ENCODE measurements at places on chromosomes 12 and 14.

- DNase-seq = no peak
Measured at GRCh38 chr14:52220924-52221811, 46.3 kb upstream of the PTGDR start.

DNA sequence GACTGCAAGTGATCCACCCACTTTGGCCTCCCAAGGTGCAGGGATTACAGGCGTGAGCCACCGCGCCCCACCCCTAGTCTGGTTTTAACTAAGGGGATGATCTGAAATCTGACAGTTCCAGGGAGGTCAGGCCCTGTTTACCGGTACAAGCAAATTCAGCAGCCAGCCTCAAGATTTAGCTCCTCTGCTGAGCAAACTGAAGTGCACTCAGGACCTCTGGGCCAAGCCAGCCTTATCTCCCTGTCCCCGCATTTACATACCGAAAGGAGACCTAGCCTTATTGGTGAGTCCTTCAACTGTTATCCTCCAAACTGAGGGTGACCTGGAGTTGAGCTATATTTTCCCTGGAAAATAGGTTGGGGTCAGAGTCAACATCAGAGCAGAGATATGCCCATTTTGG lies 835 bp upstream of the ABHD4 start:
- DNase-seq = no peak

DNA sequence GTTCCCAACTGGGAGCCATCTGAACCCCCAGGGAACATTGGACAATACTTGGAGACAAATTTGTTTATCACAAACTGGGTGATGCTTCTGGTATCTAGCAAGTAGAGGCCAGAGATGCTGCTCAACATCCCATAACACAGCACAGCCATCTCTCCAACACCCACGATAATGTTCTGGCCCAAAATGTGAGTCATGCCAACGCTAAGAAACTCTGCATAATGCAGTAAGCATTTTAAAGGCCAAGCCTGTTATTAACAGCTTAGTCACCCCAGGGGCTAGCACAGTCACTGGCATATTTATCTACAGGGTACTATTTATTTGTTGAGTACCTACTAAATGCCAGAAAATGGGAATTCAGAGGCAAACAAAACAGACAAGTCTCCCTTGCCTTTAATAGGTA lies 873.1 kb upstream of the TMEM132C start:
- DNase-seq = no peak

DNA sequence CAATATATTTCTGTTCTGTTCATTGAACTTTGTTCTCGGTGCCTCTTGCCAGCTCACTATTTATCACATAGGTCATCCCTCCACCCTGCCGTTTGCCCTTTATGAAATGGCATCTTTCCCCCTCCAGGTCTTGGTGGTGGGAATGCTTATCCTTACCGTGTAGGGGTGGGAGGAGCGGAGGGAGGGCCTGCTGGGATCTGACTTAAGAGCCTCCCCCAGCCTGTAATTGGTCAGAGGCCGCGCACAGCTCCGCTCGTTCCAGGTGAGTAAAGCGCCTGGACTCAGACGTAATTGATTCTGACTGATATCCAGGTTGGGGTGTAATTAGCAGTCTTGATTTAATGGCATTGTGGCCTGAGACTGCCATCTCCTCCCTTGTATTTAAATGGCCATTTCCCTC lies 185.3 kb downstream of the TSPAN9 start:
- DNase-seq = no peak

GRCh38 chr14:68269136-68269927 lies 449.8 kb downstream of the RAD51B start:
- no peak for DNase-seq

DNA sequence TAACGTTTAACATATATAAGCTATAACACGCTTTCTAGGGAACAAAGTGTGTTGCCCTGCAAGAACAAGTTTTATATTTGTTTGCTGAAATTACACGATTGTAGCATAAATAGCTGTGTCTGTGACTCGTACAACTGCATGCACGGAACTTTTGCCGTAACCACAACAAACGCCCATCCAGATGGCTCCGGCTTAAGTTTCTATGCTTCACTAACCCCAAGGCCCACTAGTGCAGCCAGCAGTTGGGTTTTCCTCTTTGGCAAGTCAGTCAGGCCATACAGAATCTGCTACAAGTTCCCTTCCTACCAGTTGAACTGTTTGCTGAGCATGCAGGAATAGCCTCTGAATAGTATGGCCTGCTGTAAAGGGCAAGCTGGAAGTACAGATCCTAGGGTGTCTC lies 12.1 kb downstream of the CSRP2 start:
- no peak for DNase-seq

DNA sequence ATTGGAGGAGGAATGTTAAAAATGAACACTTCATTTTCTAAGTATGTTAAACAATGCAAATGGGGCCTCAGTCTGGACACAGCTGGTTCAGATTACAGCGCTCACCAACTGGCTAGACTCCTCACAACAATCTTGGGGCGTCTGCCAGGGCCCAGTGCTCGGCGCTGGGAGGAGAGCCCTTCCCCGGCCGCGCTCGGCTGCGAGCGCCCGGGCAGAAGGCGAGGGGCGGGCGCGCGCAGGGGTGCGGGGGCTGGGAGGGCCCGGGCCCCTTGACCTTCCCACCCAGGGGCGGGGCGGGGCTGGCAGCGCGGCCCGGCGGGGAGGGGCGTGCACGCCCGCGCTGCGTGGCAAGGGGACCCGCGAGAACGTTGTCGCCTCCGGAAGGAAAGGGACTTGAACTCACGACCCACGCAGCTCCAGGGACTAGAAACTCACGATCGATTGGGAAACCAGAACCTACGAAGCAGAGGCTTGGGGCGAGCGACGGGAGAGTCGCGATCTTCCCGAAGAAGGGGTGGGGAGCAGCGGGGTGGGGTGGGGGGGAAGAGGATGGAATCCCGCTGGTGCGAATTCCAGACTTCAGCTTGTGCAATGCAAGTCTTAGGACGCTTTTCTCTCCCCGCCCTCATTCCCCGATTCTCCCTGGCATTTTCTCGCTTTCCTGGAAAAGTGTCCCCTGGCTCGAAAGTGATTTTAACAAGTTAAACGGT lies at the start of gene FBLN5:
FBLN5 (minus strand) TSS at position 220 of the 710 bp plus-strand sequence. CDS start 465 bp downstream, outside the sequence.
- DNase-seq = peak; percentile 59

GRCh38 chr14:53043027-53043581 lies 92.3 kb upstream of the FERMT2 start:
- no peak for DNase-seq

Data from stimulated activated CD8-positive, alpha-beta memory T cell treated with anti-CD3 and anti-CD28 coated beads, Interleukin-4, amount 100 ng/mL, for 48 hours (primary cell).